ENCODE measurements at places on chromosomes 12 and 14. TPM values are rescaled to one million over a fixed set of nuclear protein-coding genes. Genes with fewer than 3 reads are reported as not detected.

DNA sequence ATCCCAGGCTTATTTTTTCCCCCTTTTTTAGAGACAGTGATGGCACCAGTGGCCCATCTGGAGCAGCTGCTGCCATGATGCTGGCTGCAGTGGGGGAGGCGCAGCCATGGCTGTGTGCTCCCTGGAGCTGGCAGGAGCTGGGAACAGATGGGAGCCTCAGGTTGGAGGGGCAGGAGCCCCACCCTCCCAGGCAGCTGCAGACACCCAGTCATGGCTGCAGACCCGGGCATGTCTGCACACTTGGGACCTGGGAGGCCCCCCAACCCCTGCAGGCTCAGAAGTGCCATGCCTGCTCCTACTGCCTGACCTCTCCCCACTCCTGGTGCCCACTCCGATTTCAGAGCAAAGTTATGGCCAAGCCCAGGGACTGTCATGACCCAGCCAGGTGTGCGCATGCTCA lies 25.1 kb downstream of the CDKL1 start:
- no peak for DNase-seq

GRCh38 chr14:99040711-99041110 lies 231.3 kb downstream of the BCL11B start:
- no peak for DNase-seq

GRCh38 chr14:64889352-64889751 lies 9.6 kb upstream of the SPTB start:
- no peak for DNase-seq

DNA sequence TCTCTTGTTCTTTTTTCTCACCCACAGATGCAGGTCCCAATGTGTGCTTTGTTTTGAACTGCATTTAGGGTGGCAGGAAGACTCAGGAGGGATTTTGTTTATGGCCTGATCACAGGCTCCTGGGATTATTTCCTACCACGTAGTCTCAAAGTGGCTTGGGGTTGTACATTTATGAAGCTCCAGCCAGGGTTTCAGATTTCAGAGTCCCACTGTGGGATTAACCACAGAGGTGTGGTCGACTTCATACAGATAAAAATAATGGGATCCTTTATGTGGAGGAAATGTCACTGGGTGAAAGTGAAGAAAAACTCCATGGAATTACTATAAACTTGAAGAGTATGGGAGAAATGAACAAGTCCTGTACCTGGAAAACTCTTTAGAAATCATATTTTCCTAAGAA lies 14.2 kb upstream of the PPP1R1A start:
- DNase-seq: peak; percentile 5

DNA sequence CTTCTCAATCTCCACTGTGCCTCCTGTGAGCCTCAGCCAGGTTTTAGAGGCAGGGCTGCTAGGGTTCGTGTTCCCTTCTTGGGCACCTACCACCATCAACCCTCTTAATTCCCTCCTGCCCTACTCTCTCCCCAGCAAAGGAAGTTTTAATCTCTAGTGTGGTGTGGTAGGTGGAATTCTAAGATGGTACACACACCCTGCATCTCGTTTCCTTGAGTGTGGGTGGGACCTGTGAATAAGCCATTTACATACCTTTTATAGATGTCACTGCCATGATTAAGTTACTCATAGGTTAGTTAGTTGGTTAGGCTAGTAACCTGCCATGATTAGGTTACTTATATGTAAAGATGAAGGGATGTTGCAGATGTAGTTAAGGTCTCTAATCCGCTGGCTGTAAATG lies 114.8 kb upstream of the VRK1 start:
- DNase-seq: no peak

DNA sequence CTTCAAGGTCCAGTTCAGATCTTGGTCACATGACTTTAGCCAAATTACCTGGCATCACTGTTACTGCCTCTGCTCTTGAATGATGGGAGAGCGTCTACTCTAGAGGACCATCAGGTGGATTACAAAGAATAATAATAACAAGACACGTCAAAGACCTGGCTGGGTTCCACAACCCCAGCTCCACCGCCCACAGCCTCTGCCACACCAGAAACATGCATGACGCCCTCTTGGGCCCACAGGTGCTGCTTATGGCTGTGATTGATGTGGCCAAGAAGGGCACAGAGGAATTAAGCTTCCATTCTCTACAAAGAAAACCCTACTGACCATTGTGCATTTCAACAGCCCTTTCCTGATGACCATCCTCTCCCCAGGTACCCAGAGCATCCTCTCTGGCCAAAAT lies 18.2 kb downstream of the SERPINA3 start:
- DNase-seq: no peak

PRR4 gene
- total RNA-seq: 0.48 TPM

PGF gene
- total RNA-seq: 2.8 TPM

GLIPR1L2 gene
- 0.28 TPM for total RNA-seq

RTL1 gene
- total RNA-seq: not detected

AMDHD1 gene
- 81.5 TPM for total RNA-seq

NAV3 gene
- total RNA-seq: 0.48 TPM

SOX5 gene
- total RNA-seq: 32.2 TPM

All from left lobe of liver (tissue), 2 donors.